ENCODE measurements at places on chromosomes 13 and 19. TPM values are rescaled to one million over a fixed set of nuclear protein-coding genes. Genes with fewer than 3 reads are reported as not detected.

Gene COPE
- total RNA-seq: 219 TPM

Gene GTF2F2
- 22.1 TPM for total RNA-seq

Gene CLIP3
- 4.0 TPM for total RNA-seq

Gene ZNF443
- total RNA-seq: 5.2 TPM

Gene SF3A2
- total RNA-seq: 43.2 TPM

Gene IGFL1
- not detected for total RNA-seq

Gene LRP3
- 4.9 TPM for total RNA-seq

Measured in vein endothelial cell (primary cell).